IMR-90 (cell line): ENCODE measurements at places on chromosomes 7 and 10. TPM values are rescaled to one million over a fixed set of nuclear protein-coding genes. Genes with fewer than 3 reads are reported as not detected.

DNA sequence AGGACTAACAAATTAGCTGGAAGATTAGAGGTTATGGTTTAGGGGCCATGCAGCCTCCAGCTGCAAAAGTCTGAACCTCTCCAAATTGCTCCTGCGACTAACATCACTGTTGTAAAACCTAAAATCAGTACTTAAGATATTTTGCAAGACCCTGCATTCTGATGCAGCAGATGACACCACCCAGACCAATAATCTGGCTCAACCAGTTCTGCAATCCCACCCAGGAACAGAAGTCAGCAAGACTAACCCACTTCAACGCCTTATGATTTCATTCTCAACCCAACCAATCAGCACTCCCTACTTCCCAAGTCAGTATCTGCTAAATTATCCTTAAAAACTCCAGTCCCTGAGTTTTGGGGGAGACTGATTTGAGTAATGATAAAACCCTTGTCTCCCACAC, 250.8 kb upstream of the MBL2 start:
- no peak for DNase-seq
- no peaks in the 10 kb centered on the region for H3K27me3 ChIP-seq
- H3K27ac ChIP-seq: no peak overlapping the region
- H3K36me3 ChIP-seq: no peaks in the 10 kb centered on the region
- H3K4me3 ChIP-seq: no peak overlapping the region

DNA sequence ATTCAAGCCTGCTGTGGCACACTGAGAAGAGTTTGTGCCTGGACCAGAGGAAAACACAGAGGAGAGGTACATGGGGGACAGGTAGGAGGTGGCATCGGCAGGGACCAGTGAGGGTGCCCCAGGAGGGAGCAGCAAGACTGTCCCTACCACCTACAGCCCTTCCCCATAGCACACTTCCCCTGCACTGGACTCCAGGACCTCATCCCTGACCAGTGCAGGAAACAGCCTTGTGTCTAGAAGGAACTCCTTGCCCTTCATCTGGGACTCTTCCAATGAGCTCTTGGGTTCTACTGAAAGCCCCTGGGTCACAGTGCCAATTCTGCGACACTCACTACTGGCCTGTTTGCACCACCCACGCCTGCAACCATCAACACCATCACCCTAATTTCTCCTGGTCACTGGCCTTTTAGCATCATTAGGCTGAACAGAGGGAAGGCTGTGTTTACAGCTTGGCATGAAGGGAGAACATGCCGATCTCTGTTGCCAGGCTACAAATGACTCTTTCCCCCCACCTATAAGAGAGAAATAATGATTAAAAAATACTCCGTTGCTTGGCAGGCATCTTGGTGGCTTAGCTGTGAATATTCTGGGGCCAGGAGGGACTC, 371.9 kb upstream of the ZMIZ1 start:
- no peak overlapping the region for H3K27ac ChIP-seq
- no peaks in the 10 kb centered on the region for H3K36me3 ChIP-seq
- H3K27me3 ChIP-seq: peaks cover 17% of the 10 kb centered on the region
- H3K4me3 ChIP-seq: no peak overlapping the region
- peaks cover 2% of the 10 kb centered on the region; the same call in 1 of the 2 replicates for H3K4me1 ChIP-seq

Gene FRMPD2
- 0.18 TPM in 1 of 2 replicates, not detected in the other for total RNA-seq

Gene MUC12
- total RNA-seq: not detected in 2 replicates

GRCh38 chr7:18290223-18290622, 205.3 kb upstream of the HDAC9 start:
- no peaks in the 10 kb centered on the region; the same call in none of the 2 replicates for H3K27me3 ChIP-seq
- no peak overlapping the region for H3K27ac ChIP-seq
- no peak for DNase-seq
- H3K4me3 ChIP-seq: no peak overlapping the region

- no peak overlapping the region for H3K4me3 ChIP-seq
- H3K27me3 ChIP-seq: no peaks in the 10 kb centered on the region
- no peaks in the 10 kb centered on the region for H3K36me3 ChIP-seq
- H3K27ac ChIP-seq: no peak overlapping the region
- peak; percentile 74 for DNase-seq
Observed at GRCh38 chr10:124530215-124530665, 68.6 kb downstream of the LHPP start.

DNA sequence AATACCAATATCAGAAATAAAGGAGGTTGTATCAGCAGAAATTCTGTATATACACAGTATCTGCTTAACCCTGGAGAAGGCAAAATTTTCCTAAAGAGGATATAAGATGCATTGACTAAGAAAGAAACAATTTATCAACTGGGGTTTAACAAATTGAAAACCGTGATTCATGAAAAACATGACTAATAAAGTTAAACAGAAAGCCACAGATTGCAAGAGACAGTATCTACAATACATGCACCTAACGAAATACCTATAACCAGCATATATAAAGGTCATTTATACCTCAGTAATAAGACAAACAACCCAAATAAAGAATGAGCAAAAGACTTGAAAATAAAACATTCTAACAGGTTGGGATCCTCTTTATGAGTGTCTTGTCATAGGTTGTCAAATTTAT, 101.8 kb downstream of the IQUB start:
- no peak overlapping the region for H3K4me3 ChIP-seq
- no peaks in the 10 kb centered on the region for H3K36me3 ChIP-seq
- no peak overlapping the region for H3K27ac ChIP-seq
- no peaks in the 10 kb centered on the region for H3K27me3 ChIP-seq
- no peaks in the 10 kb centered on the region for H3K4me1 ChIP-seq

Gene CTAGE8
- not detected in 2 replicates for total RNA-seq

Gene MMD2
- total RNA-seq: not detected in 2 replicates

DNA sequence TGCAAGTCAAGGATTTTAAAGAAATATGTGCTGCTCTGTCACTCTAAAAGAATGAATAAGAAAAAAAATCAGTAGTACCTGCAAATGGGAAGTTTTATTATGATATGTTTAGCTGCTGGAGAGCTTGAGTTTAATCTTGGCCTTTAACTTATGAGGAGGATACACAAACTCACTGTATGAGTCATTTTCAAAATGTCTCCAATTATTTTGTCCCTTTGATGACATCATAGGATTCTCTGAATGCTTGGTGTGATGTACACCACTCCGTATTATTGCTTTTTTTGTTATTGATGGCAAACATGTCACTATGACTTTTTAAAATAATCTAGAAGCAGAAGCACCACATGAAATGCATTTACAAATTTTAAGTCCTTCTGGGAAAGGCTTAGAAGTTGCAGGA, 125.8 kb downstream of the RALA start:
- no peak overlapping the region for H3K27ac ChIP-seq
- DNase-seq: peak; percentile 88
- H3K27me3 ChIP-seq: no peaks in the 10 kb centered on the region
- peaks cover 11% of the 10 kb centered on the region for H3K4me1 ChIP-seq

- no peaks in the 10 kb centered on the region for H3K4me1 ChIP-seq
- H3K27me3 ChIP-seq: no peaks in the 10 kb centered on the region
- H3K36me3 ChIP-seq: no peaks in the 10 kb centered on the region
Observed at GRCh38 chr10:11249152-11249807, 231.6 kb downstream of the CELF2 start.

DNA sequence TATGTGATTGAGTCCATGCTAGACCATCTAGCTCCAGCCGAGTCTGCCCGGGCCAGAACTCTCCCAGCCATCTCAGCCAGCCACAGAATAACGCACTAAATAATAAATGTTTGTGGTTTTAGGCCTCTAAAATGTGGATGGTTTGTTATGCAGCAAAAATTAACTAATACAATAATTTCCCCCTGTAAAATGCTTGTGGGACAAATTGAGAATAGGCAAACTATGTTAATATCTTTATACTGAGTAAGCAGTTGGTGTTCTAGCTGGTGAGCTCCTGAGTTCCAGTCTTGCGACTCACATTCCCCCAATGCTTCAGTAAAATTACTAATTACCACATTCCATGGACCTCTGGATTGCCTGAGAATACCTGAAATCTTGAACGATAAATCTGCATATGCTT, 316.8 kb upstream of the NFE2L3 start:
- H3K36me3 ChIP-seq: no peaks in the 10 kb centered on the region
- H3K27me3 ChIP-seq: no peaks in the 10 kb centered on the region
- H3K27ac ChIP-seq: peak overlapping the region; percentile 22; the same call in 1 of the 2 replicates
- DNase-seq: peak; percentile 64
- no peak overlapping the region for H3K4me3 ChIP-seq

- no peak overlapping the region for H3K4me3 ChIP-seq
- H3K4me1 ChIP-seq: peaks cover 4% of the 10 kb centered on the region
- H3K27ac ChIP-seq: no peak overlapping the region
- H3K27me3 ChIP-seq: no peaks in the 10 kb centered on the region
- DNase-seq: peak; percentile 72
Observed at GRCh38 chr7:148819697-148820360, 64.3 kb downstream of the EZH2 start.

Gene ADARB2
- total RNA-seq: not detected in 2 replicates

DNA sequence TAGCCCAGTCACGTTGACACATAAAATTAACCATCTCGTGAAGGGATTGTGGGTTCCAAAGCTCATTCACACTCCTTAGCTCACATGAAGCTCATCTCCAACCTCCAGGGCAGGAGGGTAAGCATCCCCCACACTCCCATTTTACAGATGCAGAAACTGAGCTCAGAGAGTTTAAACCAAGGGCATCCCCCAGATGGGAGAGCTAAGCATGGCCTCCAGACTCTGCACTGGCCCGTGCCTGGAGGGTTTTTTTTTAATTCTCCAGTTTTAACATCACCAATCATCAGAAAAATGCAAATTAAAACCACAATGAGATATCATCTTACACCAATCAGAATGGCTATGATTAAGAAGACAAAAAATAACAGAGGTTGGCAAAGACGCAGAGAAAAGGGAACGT, 53.3 kb upstream of the TCF7L2 start:
- no peak overlapping the region for H3K27ac ChIP-seq
- H3K4me3 ChIP-seq: no peak overlapping the region
- H3K36me3 ChIP-seq: no peaks in the 10 kb centered on the region
- H3K27me3 ChIP-seq: peaks cover 6% of the 10 kb centered on the region
- DNase-seq: no peak

Gene KAZALD1
- total RNA-seq: 8.1 and 9.1 TPM in 2 replicates

DNA sequence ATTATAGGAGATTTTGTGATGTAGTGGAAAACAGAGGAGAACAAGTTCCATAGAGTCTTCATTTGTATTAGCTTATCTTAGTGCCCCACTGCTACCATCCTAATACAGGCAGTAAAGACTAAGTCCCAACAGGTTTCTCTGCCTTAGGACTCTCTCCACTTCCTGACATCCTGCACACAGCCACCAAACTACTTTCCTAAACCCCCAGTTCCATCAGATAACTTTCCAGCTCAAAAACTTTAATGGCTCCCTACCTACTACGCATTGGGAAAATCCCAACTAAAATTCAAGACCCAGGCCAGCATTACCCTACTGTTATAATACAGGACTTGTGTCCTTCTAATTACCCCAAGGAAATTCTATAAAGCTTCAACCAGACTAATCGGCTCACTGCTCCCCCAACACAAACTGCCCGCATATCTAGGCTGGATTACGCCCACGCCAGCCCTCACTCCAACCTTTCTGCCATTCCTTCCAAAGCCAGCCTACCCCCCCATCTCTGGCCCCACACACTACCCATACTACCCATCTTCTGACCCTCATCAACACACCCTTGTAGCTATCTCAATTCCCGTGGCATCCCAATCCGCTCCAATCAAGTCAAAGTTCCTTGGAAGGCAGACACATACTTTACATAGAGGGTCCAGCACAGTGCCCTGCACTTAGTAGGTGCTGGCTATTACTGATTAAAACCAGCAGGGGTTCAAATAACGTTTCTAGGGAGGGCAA, 1.4 kb downstream of the IDE start:
- H3K27me3 ChIP-seq: no peaks in the 10 kb centered on the region
- peak overlapping the region; percentile 35; the same call in 1 of the 2 replicates for H3K27ac ChIP-seq
- peak overlapping the region; percentile 70 for H3K4me3 ChIP-seq
- no peak for DNase-seq

Gene PILRA
- not detected in 2 replicates for total RNA-seq
